IMR-90 (cell line): ENCODE measurements at places on chromosomes 2 and 18. TPM values are rescaled to one million over a fixed set of nuclear protein-coding genes. Genes with fewer than 3 reads are reported as not detected.

GRCh38 chr2:27990030-27990590, 99.6 kb downstream of the BABAM2 start:
- DNase-seq, result peak; percentile 2
- no peak overlapping the region for H3K4me3 ChIP-seq
- no peak overlapping the region for H3K27ac ChIP-seq

DNA sequence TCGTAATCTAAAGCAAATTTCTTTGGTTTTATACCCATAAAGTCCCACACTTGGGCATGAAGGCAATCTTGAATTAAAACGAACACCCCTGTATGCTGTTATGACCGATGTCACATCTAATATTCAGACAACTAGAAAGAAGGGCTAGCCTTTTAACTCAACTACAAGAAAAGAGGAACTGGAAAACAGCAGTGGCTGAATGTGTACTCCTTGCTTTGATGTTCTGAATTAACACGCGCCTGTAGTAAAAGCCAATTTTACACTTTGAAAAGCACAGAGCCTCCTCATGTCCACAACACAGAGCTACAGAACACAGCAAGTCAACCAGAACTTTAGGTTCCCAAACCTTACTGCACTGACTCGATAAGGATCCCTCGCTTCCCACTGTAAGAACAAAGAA, 147.6 kb downstream of the HDAC4 start:
- no peak overlapping the region for H3K4me3 ChIP-seq
- H3K27me3 ChIP-seq, result no peaks in the 10 kb centered on the region
- peaks cover 19% of the 10 kb centered on the region for H3K4me1 ChIP-seq
- DNase-seq, result no peak

DNA sequence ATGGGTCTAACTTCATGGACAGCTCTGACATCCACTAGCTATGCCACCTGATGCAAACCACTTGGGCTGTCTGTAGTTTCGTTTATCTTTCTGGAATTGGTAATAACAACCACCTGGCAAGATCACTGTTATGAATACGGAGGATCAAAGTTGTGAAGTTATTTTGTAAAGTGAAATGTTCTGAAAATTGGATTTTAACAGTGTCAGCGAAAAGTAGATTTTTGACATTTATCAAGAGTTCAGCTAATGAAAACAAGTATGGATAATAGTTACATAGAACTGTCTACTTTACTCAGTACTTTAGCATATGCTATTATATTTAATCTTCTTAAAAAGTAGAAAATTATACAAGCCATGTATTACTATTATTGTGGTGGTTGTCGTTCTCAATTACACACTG, 813.8 kb downstream of the RNF144A start:
- H3K4me1 ChIP-seq, result no peaks in the 10 kb centered on the region
- H3K36me3 ChIP-seq, result no peaks in the 10 kb centered on the region
- no peaks in the 10 kb centered on the region; the same call in 1 of the 2 replicates for H3K27me3 ChIP-seq
- H3K27ac ChIP-seq, result no peak overlapping the region

GRCh38 chr2:172376505-172377125, 50.8 kb upstream of the ITGA6 start:
- H3K4me1 ChIP-seq, result no peaks in the 10 kb centered on the region; the same call in 1 of the 2 replicates
- no peaks in the 10 kb centered on the region for H3K36me3 ChIP-seq
- DNase-seq, result no peak
- H3K27ac ChIP-seq, result no peak overlapping the region
- peaks cover 2% of the 10 kb centered on the region; the same call in 1 of the 2 replicates for H3K27me3 ChIP-seq

GRCh38 chr2:241762321-241762932, 14.2 kb upstream of the GAL3ST2 start:
- H3K36me3 ChIP-seq, result peaks cover 21% of the 10 kb centered on the region
- no peak overlapping the region for H3K4me3 ChIP-seq
- no peak for DNase-seq

SIGLEC15 gene
- 0.83 and 1.1 TPM in 2 replicates for total RNA-seq
